Heart left ventricle (tissue), 16 donors: ENCODE measurements at places on chromosomes 7 and 10. TPM values are rescaled to one million over a fixed set of nuclear protein-coding genes. Genes with fewer than 3 reads are reported as not detected.

- H3K27me3 ChIP-seq = no peaks in the 10 kb centered on the region
- no peak overlapping the region for H3K4me3 ChIP-seq
- H3K27ac ChIP-seq = no peak overlapping the region
- H3K4me1 ChIP-seq = no peaks in the 10 kb centered on the region
- DNase-seq = peak; percentile 13
- H3K36me3 ChIP-seq = no peaks in the 10 kb centered on the region
Observed at GRCh38 chr7:136114966-136115762, 138.0 kb upstream of the MTPN start.

- H3K36me3 ChIP-seq = no peaks in the 10 kb centered on the region
- no peaks in the 10 kb centered on the region for H3K4me1 ChIP-seq
- no peaks in the 10 kb centered on the region for H3K27me3 ChIP-seq
- H3K4me3 ChIP-seq = no peak overlapping the region
- H3K27ac ChIP-seq = no peak overlapping the region
- DNase-seq = no peak
Observed at GRCh38 chr10:133461027-133461426, 7.3 kb downstream of the SCART1 start.

GRCh38 chr7:144102041-144102440 lies 7.3 kb upstream of the OR2A2 start:
- H3K36me3 ChIP-seq = no peaks in the 10 kb centered on the region
- no peaks in the 10 kb centered on the region for H3K4me1 ChIP-seq
- no peak for DNase-seq
- H3K27me3 ChIP-seq = no peaks in the 10 kb centered on the region
- H3K27ac ChIP-seq = no peak overlapping the region

DNA sequence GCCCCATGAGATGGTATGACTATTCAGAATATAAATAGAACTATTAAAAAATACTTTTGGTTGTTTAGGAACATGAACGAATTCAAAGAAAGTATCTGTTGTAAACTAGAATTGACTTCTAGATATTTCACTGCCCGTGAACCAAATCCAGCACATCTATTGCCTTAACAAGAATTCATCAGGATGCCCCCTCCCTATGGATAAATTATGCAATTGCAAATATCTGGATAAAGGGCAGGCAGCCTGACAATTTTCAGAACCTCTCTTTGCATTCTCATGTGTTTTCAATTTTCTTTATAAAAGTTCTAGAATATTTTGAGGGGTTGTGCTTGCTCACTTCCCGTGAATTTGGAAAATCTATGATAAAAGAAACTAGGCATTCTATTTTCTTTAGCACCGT lies 822.1 kb upstream of the SORCS1 start:
- H3K4me3 ChIP-seq = no peak overlapping the region
- no peaks in the 10 kb centered on the region for H3K36me3 ChIP-seq
- no peaks in the 10 kb centered on the region for H3K4me1 ChIP-seq
- H3K27me3 ChIP-seq = no peaks in the 10 kb centered on the region
- no peak for DNase-seq

DNA sequence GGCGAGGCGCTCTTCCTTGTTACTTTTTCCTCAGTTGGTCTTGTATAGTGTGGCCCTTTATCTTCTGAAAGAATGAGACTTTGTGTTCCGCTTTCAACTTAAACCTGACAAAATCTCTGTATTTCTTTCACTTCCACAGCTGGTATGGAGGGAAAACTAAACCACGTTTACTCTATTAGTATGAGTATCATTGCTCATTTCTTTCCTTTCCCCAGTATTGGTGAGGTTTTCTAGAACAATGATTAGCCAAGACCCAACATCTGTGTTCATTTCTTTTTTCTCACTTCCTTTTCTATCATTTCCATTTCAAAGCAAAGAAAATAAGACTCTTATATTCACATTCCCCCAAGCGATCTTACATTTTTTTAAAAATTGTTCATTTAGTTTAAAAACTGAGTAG lies 165.3 kb downstream of the PAXIP1 start:
- H3K36me3 ChIP-seq = no peaks in the 10 kb centered on the region
- no peak overlapping the region for H3K27ac ChIP-seq
- peaks cover 5% of the 10 kb centered on the region for H3K27me3 ChIP-seq
- no peaks in the 10 kb centered on the region for H3K4me1 ChIP-seq
- no peak for DNase-seq
- no peak overlapping the region for H3K4me3 ChIP-seq

DNA sequence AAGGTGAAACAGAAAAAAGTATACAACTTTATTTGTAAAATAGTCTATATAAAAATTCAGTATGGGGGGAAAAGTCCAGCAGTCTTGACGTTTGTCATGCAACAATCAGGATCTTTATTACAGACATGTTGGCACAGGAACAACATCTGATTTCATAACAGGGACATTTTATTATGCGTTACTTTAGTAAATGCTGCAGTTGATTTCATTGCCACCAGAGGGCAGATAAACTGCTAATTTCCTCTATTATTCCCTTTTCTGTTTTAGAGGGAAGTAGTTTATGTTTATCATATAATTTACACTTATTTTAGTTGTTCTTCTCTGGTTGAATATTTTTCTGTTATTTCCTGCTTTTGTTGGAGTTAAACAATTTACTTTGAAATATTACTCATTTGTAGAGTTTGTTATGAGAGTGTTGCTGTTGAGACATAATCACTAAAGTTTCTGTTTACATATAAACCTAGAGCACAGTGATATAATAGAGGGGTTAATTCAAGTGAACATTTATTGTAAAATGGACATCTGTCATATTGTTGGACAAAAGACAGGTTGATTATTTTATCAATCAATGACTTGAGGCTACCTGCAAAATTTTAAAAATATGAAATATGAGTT lies 3.3 kb downstream of the PLXDC2 start:
- peak; percentile 53 for DNase-seq
- peaks cover 18% of the 10 kb centered on the region for H3K27me3 ChIP-seq
- no peaks in the 10 kb centered on the region for H3K36me3 ChIP-seq

DNA sequence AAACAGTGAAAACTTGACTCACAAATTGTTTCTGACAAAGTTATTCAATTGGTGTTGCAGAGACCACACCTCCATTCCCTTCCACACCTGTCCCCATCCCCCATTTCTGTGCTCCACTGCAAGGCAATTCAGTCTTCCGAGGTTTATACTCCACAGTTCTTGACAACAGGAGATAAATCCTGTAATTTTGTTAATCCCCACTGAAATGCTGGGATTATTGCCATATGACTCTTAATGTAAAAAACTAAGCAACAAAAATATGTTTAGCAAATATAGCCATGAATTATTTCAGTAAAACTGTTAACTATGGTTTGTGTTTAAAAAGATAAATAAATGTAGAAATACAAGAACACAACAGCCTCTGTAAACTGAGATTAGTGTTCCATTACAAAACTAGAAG lies 170.1 kb upstream of the SEMA3D start:
- H3K27ac ChIP-seq = no peak overlapping the region
- no peaks in the 10 kb centered on the region for H3K36me3 ChIP-seq
- no peak for DNase-seq
- no peaks in the 10 kb centered on the region for H3K4me1 ChIP-seq
- H3K4me3 ChIP-seq = no peak overlapping the region
- H3K27me3 ChIP-seq = no peaks in the 10 kb centered on the region

- no peaks in the 10 kb centered on the region for H3K27me3 ChIP-seq
- no peak overlapping the region for H3K27ac ChIP-seq
- no peaks in the 10 kb centered on the region for H3K4me1 ChIP-seq
- peak overlapping the region; percentile 51 for H3K4me3 ChIP-seq
Observed at GRCh38 chr10:43361547-43362190, 9.8 kb upstream of the FXYD4 start.

DNA sequence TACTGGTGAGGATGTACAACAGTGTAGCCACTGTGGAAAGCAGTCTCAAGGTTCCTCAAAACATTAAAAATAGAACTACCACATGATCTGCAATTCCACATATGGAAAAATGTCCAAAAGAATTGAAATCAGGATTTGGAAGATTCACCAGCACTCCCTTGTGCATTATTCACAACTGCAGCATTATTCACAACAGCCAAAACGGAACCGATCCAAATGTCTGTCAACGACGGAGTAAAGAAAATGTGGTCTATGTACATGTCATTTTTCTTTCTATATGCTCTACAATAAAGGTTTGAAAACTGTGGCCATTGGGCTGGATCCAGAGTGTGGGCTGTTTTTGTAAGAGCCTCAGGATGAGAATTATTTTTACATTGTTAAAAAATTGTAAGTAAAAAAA lies 1206.1 kb upstream of the CELF2 start:
- no peak for DNase-seq
- H3K4me1 ChIP-seq = no peaks in the 10 kb centered on the region
- H3K4me3 ChIP-seq = no peak overlapping the region
- H3K27ac ChIP-seq = no peak overlapping the region
- H3K36me3 ChIP-seq = no peaks in the 10 kb centered on the region

- no peaks in the 10 kb centered on the region for H3K36me3 ChIP-seq
- no peak for DNase-seq
- H3K4me1 ChIP-seq = peaks cover 16% of the 10 kb centered on the region
Observed at GRCh38 chr7:29561271-29561670, 2.4 kb upstream of the PRR15 start.

GRCh38 chr10:95435548-95436279 lies 125.5 kb downstream of the SORBS1 start:
- no peak overlapping the region for H3K4me3 ChIP-seq
- peaks cover 57% of the 10 kb centered on the region for H3K4me1 ChIP-seq
- H3K27me3 ChIP-seq = no peaks in the 10 kb centered on the region
- no peak for DNase-seq

GRCh38 chr10:36766940-36767339 lies 358.5 kb upstream of the ANKRD30A start:
- H3K27me3 ChIP-seq = no peaks in the 10 kb centered on the region
- H3K27ac ChIP-seq = no peak overlapping the region
- H3K4me1 ChIP-seq = no peaks in the 10 kb centered on the region
- H3K36me3 ChIP-seq = no peaks in the 10 kb centered on the region
- DNase-seq = no peak

DNA sequence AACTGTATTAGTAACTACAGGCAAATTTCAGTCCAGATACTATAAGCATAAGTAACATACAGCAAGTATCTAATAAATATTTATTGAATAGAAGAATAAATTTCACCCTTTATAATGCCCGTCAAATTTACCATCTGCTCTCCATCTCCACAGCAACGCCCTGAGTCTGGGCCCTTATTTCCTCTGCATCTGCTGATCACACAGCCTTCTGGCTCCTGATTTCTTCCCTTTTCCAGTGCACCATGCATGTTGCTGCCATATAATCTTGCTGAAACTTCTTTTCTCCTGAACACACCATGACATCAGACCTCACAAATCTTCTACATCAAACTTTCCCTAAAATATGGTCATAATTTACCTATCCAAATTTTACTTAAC lies 15.4 kb downstream of the HYCC1 start:
- H3K36me3 ChIP-seq = no peaks in the 10 kb centered on the region
- no peaks in the 10 kb centered on the region for H3K4me1 ChIP-seq
- H3K27me3 ChIP-seq = no peaks in the 10 kb centered on the region
- no peak overlapping the region for H3K27ac ChIP-seq
- DNase-seq = no peak
- no peak overlapping the region for H3K4me3 ChIP-seq

The ASB15 gene
- 25.4 TPM for total RNA-seq

The UNCX gene
- total RNA-seq = not detected
